Fibroblast of lung (primary cell): ENCODE measurements at places on chromosomes 4 and X. TPM values are rescaled to one million over a fixed set of nuclear protein-coding genes. Genes with fewer than 3 reads are reported as not detected.

Gene GLRB
- total RNA-seq = 13.6 and 25.9 TPM in 2 replicates

Gene SYTL4
- 4.6 and 8.8 TPM in 2 replicates for total RNA-seq

Gene MAGEE1
- total RNA-seq = 0.77 and 1.2 TPM in 2 replicates

Gene MAGEE2
- total RNA-seq = not detected in 2 replicates

Gene PABPC5
- 4.4 and 4.5 TPM in 2 replicates for total RNA-seq

Gene HSD17B13
- total RNA-seq = under 0.01 and 0.17 TPM in 2 replicates

Gene ZC4H2
- total RNA-seq = 3.3 and 4.5 TPM in 2 replicates

Gene TRIM61
- 4.5 and 5.4 TPM in 2 replicates for total RNA-seq
